ENCODE measurements at places on chromosomes 6 and 20.
A peak's percentile ranks its signal among the peaks of the same experiment; 100 is the strongest.

DNA sequence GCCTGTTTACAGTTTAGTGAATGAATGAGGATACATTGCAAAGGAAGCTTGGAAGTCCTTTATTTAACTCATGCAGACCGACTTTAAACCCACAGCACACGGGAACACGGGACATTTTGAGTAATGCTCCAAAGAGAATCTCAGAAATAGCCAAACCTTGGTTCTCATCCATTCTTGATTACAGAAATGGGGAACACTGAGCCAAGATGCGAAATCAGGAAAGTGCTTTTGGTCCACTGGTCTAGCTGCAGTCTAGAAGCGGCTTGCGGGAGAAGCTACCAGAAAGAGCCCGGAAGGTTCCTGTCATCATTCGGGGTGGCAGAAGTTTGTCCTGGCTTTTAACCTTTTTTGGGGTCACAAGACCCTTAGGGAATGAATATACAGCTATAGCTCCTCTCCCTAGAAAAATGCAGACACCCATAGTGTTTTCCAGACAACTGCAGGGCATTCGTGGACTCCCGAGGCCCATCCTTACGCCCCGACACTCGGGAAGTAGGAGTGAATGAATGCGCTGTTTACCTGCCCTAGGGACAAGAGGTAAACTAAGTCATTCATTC, 475 bp upstream of the TMEM181 start:
- no peak for DNase-seq

- DNase-seq, result no peak
Measured at GRCh38 chr20:41004531-41005360, 23.9 kb upstream of the TOP1 start.

DNA sequence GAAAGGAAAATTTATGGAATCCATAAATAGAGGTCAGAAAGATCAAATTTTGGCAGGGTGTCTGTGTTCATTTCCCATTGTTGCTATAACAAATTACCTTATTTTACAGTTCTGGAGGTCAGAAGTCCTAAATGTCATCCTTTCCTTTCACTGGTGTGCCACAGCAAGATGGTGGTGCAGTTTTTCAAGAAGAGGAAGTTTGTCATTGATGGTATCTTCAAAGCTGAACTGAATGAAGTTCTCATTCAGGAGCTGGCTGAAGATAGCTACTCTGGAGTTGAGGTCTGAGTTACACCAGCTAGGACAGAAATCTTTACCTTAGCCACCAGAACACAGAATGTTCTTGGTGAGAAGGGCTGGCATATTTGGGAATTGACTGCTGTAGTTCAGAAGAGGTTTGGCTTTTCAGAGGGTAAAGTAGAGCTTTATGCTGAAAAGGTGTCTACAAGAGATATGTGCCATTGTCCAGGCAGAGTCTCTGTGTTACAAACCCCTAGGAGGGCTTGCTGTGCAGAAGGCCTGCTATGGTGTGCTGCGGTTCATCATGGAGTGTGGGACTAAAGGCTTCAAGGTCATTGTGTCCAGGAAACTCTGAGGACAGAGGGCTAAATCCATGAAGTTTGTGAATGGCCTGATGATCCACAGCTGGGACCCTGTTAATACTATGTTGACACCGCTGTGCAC, 7.2 kb upstream of the CCNC start:
- DNase-seq, result no peak

GRCh38 chr6:78561015-78561414, 306.3 kb upstream of the IRAK1BP1 start:
- DNase-seq, result no peak

DNA sequence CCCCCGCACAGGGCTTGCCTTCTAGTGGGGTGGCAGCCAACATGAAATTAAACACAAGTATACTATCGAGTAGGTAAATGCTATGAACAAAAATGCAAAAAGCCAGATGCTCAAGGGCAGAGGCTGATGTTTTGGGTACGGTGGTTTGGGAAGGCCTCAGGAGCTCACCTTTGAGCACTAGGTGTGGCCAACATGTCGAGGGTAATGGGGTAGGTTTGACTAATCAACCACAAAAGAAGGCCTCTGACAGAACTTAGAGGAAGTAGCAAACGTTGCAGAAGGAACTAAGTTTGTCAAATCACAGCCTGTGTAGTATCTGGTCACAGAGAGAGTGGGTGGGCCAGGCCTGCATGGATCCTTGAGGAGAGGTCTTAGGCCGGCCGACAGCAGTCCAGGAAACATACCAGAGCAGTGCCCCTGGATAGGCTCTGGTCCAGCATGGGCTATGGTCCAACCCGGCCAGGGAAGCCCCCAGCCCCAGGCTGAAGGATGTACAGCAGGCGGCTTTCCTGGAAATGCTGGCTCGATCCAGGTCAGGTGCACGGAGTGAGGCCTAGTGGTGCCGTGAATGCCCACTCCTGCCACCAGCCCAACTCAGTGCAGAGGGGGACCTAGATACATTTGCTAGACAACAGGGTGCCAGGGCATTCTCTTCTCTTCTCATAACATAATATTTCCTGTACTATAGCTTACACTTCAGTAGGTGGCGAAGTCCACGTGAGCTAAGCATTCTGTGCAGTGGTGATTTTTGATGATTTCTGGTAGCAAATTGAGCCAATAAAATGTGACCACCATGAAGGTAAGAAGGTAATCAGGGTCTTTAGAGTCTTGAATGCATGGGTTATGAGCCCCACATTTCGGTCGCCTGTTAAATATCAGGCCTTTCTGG, 56.3 kb upstream of the CD93 start:
- no peak for DNase-seq

- no peak for DNase-seq
Measured at GRCh38 chr6:79672631-79673111, 41.5 kb downstream of the SH3BGRL2 start.

DNA sequence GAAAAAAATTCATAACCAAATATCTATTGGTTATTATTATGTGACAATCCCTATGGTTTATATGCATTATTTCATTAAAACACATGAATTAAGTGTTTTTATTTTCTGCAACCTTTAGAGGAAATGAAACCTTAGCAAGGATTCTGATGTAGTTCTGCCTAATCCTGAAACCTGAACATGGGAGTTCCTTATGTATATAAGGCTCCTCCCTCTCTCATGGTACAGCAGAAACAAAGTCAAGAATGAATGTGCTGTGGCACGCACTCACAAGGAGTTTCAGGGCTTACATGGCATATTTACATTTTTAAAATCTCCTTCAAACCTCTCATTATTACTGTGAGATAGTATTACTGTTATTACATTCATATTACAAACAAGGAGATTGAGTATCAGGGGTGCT, 426.4 kb upstream of the CITED2 start:
- DNase-seq, result no peak

GRCh38 chr6:136079701-136080565, 170.2 kb downstream of the MTFR2 start:
- DNase-seq, result no peak

- DNase-seq, result no peak
Measured at GRCh38 chr20:17470973-17471372, 60.2 kb downstream of the BFSP1 start.

GRCh38 chr6:25017932-25018567, 82.3 kb upstream of the RIPOR2 start:
- DNase-seq, result peak; percentile 83

- DNase-seq, result no peak
Measured at GRCh38 chr6:20242397-20242796, 30.1 kb upstream of the MBOAT1 start.

DNA sequence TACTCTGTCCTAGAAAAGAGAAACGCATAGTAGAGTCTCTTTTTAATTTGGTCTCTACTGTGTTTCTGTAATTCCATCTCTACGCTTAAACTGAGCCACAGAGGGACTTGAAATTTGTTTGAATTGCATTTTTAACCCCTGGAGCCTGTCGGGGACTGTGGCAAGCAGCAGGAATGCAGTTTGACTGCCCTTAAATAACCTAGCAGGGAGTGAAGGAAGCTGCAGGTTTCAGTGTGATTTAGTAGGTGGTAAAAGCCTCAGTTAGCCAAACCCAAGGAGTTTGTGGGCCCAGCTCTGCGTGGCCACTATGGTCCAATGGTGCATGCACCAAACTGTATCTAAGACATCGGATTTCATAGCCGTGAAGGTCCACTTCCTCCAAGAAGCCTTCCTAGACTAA, 70.3 kb upstream of the MC3R start:
- DNase-seq, result no peak

GRCh38 chr20:49693435-49694171, 20.1 kb downstream of the B4GALT5 start:
- no peak for DNase-seq

GRCh38 chr6:126385536-126385935, 45.6 kb downstream of the CENPW start:
- no peak for DNase-seq

GRCh38 chr6:10175362-10175761, 239.5 kb downstream of the TFAP2A start:
- no peak for DNase-seq

- no peak for DNase-seq
Measured at GRCh38 chr6:37362101-37362828, 8.5 kb downstream of the RNF8 start.

DNA sequence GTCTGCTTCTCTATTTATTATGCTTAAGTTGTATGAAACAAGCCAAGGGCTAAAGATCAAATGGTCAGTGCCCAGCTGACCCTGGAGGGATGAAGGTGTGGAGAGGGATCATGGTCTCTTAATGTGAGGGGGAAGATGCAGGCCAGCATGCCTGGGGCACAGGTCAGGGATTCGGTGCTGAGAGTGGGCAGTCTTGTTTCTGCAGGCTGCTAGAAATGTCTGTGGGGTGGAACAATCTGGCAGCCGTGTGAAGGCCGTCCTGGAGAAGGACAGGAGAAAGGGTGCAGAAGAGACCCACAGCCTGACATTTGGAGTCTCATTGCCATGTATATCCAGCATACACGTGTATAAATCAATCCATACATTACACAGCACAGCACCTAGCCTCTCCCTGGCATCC, 258.3 kb upstream of the MOCS1 start:
- no peak for DNase-seq

GRCh38 chr6:140058863-140059262, 684.4 kb upstream of the CITED2 start:
- DNase-seq, result no peak

DNA sequence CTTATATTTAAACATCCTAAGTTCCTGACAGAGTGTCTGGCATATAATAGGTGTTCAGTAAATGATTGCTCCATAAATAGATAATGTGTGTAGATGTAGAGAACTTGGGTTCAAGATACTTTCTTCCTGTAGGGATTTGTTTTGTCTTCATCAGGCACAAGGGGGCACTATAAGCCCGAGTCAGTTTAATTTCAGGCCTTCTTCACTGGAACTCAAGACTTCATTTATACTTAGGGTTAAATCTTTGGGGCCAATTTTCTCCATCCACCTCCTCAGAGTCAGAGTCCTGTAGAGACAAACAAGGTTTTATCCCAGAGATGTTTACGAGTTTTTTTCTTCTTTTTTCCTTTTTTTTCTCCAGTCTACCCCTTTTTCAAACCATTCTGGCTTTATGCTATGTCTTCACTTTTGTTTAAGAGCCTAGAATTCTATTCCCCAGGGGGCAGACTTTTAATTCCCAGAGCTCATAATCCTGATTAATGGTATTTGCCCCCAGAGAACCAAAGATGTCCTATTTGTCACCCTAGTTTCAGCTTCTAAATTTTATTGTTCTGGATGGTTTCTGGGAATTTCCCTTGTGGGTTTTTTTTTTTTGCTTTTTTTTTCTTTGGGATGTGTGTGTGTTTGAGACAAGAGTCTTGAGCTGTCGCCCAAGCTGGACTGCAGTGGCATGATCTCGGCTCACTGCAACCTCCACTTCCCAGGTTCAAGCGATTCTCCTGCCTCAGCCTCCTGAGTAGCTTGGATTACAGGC, 88.4 kb downstream of the HFE start:
- DNase-seq, result peak; percentile 51

DNA sequence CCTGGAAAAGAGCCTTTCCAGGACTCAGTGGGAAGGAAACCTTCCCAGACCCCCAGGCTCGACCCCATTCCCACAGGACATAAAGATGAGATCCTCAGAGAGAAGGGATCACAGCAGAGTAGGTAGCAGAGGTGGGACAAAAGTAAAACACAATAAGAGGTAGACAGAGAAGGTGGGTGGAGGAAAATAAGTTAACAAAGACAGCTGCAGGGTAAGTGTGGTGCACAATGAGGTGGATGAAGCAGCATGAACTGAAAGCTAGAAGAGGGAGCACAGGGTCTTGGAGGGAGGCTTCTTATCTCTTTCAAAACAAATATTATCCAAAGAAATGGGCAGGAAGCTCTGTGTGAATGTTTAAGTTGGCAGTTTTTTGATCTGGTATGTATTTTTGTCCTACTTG, 14.0 kb upstream of the MAP7 start:
- no peak for DNase-seq

DNA sequence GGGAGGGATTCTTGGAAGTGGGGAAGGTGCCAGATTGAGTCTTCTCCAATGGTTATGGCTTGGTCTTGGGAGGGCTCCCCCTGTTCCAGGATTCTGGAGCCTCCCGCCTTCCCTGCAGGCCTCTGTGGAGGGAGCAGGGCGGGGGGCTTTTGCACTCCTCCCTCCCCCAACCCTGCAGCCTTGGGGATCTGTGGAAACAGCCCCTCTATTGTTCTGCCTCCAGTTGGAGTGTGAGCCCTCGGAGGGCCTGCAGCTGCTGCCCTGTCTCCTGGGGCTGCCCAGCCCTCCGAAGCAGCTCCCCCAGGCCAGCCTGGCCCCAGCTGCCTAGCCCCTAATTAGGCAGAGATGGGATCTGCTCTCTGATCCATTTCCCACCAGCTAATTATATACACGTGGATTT, 14.7 kb downstream of the FAM110A start:
- no peak for DNase-seq

DNA sequence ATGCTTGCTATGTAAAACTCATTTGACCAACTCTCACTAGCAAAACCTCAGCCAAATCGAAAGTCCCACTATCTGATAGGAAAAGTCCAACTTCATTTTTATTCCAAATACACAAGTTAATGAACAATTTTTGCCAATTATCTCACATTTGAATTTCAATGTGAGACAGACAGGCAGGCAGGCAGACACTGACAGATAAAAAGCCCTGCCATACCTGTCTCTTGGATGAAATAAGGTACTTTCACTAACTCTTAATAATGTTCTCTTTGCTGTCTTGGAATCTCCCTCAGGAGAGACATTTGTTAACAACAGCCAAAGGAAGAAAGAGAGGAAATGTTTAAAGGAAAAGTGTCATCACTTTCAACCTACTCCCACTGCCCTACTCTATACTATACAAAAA, 82.0 kb downstream of the RNGTT start:
- no peak for DNase-seq

DNA sequence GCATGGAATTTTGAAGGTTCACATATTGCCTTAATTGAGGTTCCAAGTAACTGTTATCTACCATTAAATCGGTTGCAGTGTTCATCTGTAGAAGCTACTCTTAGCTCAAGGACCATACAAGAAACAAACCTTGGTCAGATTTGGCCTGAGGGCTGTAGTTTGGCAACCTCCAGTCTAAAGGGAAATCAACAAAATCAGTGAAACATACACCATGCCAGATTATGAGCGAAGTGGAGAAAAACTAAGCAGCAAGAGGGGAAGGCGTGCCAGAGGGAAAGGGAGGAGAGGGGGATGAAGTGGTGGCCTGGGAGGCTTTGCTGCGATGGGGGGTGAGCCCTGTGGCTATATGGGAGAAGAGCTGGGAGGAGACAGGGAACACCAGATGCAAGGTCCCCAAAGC, 8.8 kb upstream of the SNAI1 start:
- DNase-seq, result no peak

Measured in activated CD8-positive, alpha-beta memory T cell treated with anti-CD3 and anti-CD28 coated beads, Interleukin-2, amount 50 U/mL, for 4 hours (primary cell).